CD8-positive, alpha-beta memory T cell (primary cell): ENCODE measurements at places on chromosomes 7 and 10. TPM values are rescaled to one million over a fixed set of nuclear protein-coding genes. Genes with fewer than 3 reads are reported as not detected.
A peak's percentile ranks its signal among the peaks of the same experiment; 100 is the strongest.

DNA sequence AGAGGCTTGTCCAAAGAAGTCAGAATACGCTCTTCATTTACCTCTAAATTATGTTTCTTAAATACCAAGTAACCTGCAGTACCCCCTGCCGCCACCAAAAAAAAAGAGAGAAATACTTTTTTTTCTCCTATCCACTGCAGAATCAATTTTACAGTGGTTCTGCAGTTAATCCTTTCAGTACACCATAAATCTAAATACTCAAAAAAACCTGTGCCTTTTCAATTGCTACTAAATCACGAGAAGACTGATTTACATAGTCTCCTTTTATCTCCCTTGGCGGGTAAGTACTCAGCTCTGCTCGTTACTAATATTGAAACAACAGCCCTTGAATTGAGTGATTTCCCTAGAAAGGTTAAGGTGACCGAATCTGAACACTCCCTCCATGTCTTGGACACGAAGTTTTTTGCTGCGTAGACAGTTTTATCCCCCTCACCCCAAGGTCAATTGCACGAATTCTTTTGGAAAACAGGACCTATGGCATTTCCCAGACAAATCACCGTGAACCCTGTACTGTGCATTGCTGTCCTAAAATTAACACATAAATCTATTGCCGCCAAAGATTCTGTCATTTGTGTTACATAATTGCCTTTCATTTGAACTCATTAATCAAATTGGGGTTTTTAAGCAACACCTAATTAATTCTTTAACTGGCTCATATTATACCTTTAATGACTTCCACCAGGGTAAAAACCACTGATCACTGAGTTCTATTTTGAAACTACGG lies 512 bp upstream of the VIM start:
- no peak for DNase-seq

Gene GRID2IP
- polyA plus RNA-seq: not detected

GRCh38 chr10:31477584-31477983 lies 158.6 kb downstream of the ZEB1 start:
- DNase-seq: no peak

DNA sequence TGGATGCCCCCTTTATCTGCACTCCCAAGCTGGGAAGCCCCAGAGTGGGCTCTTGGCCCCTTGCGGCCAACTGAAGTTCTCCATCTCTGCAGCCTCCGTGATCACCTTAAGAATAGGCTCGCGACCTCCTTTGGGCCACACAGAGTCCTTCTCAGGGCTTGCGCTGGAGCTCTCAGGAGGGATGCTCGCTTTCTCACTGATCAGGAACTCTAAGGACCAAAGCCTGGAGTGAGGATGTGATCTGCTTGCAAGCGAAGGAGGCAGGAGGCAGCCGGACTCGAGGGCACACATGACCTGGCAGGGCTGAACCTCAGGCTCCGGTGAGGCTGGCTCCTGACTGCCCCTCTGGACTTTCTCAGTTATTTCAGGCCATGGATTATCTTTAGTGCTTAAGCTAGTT lies 192.1 kb upstream of the MKI67 start:
- DNase-seq: no peak

GRCh38 chr10:102413053-102413705 lies 5.4 kb downstream of the PSD start:
- DNase-seq: peak; percentile 68

DNA sequence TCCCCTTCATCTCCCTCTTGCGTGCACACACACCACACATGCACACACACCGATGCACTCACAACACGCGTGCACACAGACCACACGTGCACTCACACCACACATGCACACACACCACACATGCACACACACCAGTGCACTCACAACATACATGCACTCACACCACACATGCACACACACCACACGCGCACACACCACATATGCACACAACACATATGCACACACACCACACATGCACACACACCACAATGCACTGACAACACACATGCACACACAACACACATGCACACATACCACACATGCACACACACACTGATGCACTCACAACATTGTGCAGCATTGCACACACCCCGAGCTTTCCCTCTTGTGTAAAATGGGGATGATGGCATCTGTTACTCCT lies 68.1 kb downstream of the TRRAP start:
- no peak for DNase-seq

- DNase-seq: no peak
These were observed 6.1 kb upstream of the WIPI2 start for GRCh38 chr7:5183899-5184298.

DNA sequence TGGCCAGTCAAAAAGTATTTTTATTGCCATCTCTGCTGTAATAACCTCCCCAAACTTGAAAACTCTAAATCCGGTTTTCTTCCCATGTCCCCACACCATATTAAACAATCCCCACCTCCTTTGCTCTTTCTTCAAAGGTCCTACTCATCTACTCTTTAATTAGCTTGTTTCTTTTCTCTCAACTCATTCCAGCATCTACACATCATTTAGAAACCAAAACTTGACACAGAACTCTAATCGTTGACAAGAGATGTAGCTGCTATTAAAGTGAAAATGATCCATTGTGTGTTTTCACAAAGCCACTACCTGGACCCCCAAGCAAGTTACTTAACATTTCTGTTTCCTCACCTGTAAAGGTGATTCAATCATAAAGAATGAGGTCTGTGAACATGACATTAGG lies 436.3 kb upstream of the NPVF start:
- no peak for DNase-seq

DNA sequence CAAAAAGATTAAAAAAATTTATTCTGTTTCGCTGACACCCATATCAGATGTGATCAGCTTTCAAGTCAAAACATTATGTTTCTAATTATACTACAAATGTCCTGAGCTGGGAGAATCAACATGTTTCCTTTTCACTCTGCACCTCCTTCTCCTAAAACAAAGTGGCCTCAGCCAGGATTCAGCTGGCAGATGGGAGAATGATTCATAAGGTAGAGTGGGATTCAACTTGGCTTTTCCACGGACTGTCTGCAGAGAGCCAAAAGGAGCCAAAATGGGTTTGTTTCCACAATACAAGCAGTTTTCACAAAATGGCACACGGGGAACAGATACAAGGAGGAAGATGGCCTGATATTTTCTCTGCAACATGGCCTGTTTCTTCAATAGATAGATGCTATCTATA lies 376.5 kb upstream of the PRKCQ start:
- no peak for DNase-seq

- no peak for DNase-seq
These were observed 93.3 kb upstream of the PFKP start for GRCh38 chr10:2974083-2974482.

DNA sequence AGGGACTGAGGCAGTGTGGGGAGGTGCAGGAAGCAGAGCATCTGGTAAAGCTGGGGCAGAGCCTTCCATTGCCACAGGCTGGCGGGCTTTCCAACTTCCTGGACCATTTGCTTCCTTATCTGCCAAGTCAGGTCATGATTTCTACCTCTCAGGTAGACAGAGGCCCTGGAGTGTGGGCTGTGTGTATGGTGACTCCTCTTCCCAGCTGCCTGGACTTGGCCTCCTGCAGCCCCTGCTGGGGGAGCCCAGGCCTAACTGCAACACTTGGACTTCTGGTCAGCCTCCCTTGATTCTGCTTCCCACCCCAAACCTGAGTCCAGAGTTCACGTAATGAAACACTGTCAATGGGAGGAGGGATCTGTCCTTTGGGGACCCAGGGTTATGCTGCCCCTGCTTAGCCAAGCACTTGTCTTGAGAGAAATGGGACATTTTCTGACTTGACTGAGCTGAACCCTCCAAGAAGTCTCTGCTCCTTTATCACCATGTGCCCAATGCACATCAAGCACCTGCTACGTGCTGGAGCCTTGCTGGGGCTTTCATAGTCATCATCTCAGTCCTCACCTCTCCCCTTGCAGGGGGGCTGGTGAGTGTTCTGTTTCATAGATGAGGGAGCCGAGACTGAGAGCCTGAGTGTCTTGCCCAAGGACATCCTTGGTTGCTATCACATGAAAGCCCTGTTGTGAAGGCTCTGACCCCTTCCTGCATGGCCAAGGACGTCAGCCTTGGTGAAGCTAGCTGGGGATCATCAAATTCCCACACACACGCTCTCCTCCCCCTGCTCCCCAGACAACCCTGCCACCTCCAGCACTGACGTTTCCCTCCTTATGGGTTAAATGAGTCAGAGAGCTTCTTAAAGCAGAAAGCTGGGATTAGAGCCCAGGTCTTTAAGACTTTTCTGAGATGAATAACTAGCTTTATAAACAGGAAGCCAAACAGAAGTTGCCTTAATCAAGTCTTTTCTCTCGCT lies 3.4 kb downstream of the CLEC2L start:
- no peak for DNase-seq

DNA sequence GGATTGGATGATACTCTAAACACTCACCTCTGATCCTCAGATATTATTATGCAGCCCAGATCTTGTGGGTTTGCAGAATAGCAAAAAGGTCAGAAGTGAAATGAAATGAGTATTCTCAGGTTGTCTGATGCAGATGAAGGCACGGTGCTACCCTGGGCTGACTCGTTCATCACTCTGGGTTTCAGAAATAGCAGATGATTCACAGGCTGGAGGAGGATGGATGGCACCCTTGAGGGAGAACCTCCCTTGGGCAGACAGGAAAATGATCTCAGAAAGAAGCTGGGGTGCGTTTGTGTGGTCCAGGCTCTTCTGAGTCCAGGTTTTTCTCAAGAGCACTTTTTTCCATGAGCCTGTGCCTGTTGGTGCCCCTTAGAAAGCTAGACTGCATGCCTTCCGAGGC lies 515.8 kb upstream of the MKI67 start:
- DNase-seq: no peak

DNA sequence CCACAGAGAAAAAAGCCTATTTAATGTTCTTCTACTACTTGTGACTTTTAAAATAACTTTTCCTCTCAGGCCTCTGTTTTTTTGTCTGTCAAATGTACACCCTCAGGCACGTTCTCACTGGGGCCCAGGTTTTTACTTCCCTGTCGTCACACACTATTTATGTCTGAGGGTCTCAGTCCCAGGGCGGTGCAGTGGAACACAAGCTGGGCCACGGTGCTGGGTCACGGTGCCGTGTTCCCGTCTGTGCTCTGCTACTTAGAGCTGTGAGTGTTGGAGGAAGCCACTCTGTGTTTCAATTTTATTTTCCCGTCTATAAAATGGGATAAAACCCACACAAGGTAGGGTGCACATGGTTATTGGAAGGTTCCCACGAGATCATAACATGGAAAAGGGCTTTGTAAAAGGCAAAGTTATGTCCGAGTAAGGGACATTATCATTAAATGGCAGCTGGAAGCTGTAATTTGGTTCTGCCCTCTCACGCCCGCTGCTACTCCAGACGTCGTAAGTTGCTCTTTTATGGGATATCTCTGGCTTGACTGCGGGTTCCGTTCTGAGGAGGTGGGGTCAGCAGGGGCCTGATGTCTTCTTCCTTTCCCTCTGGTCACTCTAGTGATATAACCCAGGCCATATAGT lies 25.2 kb downstream of the ZNF775 start:
- no peak for DNase-seq

- no peak for DNase-seq
These were observed 230.9 kb downstream of the BICC1 start for GRCh38 chr10:58743466-58744115.

Gene LHFPL3
- not detected for polyA plus RNA-seq

GRCh38 chr10:109773288-109774120 lies 149.8 kb downstream of the XPNPEP1 start:
- no peak for DNase-seq

- DNase-seq: peak; percentile 58
These were observed 40.7 kb downstream of the TARP start for GRCh38 chr7:38232502-38233366.

- DNase-seq: no peak
These were observed 498 bp downstream of the RHOBTB1 start for GRCh38 chr10:60943316-60944057.

- no peak for DNase-seq
These were observed 25.5 kb upstream of the FAM221A start for GRCh38 chr7:23654508-23654907.

- no peak for DNase-seq
These were observed 25.7 kb downstream of the ELN start for GRCh38 chr7:74053589-74054186.

DNA sequence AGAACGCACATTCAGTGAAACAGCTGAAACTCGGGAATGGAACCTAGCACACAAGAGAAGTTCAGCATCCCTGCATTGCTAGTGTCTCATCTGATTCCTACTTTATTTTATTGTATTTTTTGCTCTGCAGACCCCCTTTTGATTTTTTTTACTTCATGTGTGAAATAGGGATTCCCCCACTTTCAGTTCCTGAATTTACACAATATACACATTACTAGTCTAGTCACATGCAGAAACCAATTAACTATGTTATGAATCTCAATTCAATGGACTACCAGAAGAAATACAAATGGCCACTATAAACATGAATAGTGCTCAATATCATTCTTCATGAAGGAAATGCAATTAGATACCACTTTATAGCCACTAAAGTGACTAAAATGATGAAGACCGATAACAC lies 386.1 kb upstream of the COBL start:
- no peak for DNase-seq

DNA sequence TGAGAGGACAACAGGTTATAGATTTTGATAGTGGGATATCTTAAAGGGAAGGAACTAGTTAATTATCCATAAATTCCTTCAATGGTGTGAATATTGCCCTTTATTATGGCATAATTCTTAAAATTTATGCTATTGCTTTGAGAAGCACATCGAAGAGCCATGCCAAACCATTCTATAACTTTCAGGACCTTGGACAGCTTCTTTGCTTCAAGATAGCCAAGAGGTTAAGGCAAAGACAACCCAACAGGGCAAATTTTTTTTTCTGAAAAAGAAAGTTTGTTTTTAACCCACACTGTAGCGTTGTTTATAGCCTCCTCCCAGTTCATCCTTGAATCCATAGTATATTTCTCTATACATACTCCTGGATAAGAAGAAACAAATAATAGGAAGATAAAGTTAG lies 103.2 kb downstream of the NRG3 start:
- DNase-seq: no peak

- no peak for DNase-seq
These were observed 23.4 kb downstream of the MGAM2 start for GRCh38 chr7:142134909-142135308.

DNA sequence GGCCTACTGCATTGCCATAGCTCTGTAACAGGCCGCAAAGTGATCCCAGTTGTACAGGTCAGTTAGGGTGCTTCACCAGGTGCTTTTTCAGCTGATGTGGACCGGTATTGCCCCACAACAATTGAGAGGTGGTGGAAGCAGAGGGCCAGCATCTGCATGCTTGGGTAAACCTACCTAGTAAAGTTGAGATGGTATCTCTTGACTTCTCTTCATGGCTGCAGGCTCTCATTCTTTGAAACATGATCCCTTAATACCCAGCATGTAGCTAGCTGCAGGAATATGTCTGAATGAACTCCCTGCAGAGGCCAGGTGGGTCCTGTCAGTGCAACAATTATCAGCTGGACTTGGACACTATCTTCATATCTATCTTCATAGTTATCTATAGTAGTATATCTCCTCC lies 60.7 kb upstream of the CCDC6 start:
- DNase-seq: no peak

DNA sequence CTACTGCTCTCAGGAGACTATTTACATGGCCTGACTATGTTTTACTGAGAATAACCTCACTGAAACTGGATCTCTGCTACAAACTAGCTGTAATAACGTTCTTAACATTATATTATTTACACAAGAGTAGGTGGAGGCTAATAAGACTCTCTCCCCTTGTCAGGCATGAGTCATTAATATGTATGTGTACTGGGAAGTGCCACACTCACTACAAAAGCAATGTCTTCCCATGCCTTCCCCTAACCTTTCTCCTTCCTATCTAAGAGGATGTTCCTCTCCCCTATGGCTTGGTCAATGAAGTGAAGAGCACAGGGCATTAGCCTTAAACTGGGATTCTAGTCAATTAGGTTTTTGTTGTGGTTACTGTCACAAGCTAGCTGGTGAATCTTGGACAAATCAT lies 147.9 kb downstream of the DGKB start:
- DNase-seq: no peak

GRCh38 chr7:29297194-29297890 lies 102.8 kb downstream of the CHN2 start:
- DNase-seq: no peak
